ENCODE measurements at places on chromosomes 6 and 20. TPM values are rescaled to one million over a fixed set of nuclear protein-coding genes. Genes with fewer than 3 reads are reported as not detected.
A peak's percentile ranks its signal among the peaks of the same experiment; 100 is the strongest.

DNA sequence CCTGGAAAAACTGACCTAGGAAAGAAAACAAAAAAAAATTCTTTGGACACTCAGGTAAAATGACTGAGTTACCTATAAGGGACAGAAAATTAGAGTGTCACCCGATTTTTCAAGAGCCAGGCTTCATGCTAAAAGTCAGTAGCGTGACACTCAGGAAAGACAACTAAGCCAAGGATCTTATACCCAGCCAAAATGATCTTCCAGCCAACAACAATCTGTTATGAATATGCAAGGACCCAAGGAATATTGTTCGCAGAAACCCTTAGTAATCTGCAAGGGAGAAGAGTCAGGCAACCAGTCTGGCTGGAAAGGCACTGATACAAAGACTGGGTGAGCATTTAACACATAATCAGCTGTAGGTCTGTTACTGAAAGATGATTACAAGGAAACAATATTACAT is 203.6 kb downstream of the GMPR start:
- DNase-seq = no peak

DNA sequence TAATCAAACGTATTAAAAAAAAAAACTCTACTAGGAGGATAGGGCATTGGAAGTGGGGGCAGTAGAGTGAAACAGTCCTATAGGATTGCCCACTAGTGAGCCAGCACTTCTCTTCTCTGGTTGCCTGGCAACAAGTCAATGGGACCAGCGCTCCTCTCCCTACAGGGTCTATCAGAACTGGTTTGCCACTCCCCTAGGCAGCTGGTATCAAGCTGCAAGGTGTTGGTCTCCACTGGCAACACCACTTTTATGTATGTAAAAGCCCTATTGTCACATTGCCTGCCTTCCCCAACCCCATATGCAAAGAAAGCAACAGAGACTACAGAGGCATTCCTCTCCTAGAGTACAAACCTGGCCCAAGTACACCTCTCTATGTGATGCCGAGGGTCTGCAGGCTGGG is 166.9 kb upstream of the MCHR2 start:
- DNase-seq = no peak

PI16 gene
- total RNA-seq = 0.60 TPM

- no peak for DNase-seq
Measured at GRCh38 chr20:8800089-8800488, 268.8 kb upstream of the PLCB4 start.

DNA sequence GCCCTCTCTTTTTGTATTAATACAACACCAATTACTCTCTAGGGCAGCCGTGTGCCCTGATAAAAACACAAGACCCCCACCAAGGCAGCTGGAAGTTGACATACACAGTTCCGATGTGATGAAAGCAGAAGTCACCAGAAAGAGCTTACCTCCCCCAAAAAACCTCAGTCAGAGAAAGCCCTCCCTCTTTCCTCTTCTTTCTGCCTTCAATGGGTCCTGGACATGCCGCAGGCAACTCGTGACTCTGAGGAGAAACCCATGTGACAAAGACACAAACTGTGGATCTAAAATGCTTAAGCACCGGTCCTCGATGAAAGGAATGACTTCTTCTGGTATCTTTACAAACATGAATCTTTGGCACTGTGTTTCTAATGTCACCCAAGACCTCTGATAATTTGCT is 117.7 kb upstream of the CCDC28A start:
- no peak for DNase-seq

- no peak for DNase-seq
Measured at GRCh38 chr6:75089921-75090320, 115.9 kb downstream of the COL12A1 start.

- peak; percentile 51 for DNase-seq
Measured at GRCh38 chr20:25237610-25238318, 10.1 kb upstream of the PYGB start.

- DNase-seq = no peak
Measured at GRCh38 chr6:87799651-87800050, 97.6 kb upstream of the AKIRIN2 start.

DNA sequence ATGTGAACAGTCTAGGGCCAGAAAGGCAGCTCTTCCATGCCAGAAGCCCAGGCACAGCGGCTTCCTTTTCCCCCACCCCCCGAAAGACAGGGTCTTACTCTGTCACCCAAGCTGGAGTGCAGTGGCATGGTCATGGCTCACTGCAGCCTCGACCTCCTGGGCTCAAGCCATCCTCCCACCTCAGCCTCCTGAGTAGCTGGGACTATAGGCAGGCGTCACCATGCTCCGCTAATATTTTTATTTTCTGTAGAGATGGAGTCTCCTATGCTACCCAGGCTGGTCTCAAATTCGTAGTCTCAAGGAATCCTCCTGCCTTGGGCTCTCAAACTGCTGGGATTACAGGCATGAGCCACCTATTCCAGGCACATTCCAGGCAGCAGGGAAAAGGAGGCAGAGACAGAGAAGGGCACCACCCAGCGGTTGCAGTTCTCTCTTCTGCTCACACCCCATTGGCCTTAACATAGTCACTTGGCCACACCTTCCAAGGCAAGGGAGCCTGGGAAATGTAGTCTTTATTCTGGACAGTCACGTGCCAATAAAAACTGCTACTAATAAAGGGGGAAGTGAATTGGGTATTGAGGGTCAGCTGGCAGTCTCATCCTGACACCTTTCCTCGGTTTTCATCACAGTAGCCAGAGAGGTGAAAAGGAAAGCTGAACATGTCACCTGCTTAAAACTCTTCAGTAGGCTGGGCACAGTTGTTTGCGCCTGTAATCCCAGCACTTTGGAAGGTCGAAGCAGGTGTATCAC is 205.9 kb downstream of the ZMYND8 start:
- peak; percentile 66 for DNase-seq

CALHM4 gene
- not detected for total RNA-seq

TSPYL4 gene
- 7.8 TPM for total RNA-seq

PPIL6 gene
- total RNA-seq = 4.0 TPM

RHAG gene
- not detected for total RNA-seq

RPRD1B gene
- total RNA-seq = 35.9 TPM

FHL5 gene
- total RNA-seq = 4.6 TPM

GRCh38 chr6:57262901-57263694 is 41.0 kb upstream of the RAB23 start:
- no peak for DNase-seq

ADAM33 gene
- total RNA-seq = 26.7 TPM

SNAP25 gene
- 4.2 TPM for total RNA-seq

DNA sequence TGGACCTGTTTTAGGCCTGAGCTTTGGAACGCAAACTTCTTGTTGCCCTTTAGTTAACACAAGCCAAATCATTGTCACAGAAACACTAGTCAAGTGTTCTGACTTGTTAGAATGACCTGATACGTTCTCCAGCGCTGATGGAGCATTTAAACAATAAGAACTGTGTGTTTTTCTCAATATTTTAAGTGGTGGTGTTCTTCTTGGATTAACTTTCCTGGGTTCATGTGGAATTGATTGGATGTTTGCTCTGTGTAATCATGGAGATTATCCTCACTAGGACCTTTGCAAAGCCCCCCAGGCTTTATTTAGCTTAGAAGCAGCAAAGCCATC is 1.6 kb downstream of the LRRC1 start:
- DNase-seq = no peak

SFTA2 gene
- total RNA-seq = not detected

IPCEF1 gene
- total RNA-seq = 0.37 TPM
